Activated CD4-positive, alpha-beta T cell treated with anti-CD3 and anti-CD28 coated beads for 4 hours (primary cell): ENCODE measurements at places on chromosomes 2 and 18.

- no peak for DNase-seq
These were observed 120.7 kb downstream of the FSHR start for GRCh38 chr2:49033394-49034185.

GRCh38 chr2:36459725-36460137 is 104.2 kb downstream of the CRIM1 start:
- DNase-seq = no peak

- no peak for DNase-seq
These were observed 366.6 kb upstream of the FIGN start for GRCh38 chr2:164102366-164102765.

GRCh38 chr2:10883801-10884478 is 27.8 kb upstream of the KCNF1 start:
- DNase-seq = no peak

DNA sequence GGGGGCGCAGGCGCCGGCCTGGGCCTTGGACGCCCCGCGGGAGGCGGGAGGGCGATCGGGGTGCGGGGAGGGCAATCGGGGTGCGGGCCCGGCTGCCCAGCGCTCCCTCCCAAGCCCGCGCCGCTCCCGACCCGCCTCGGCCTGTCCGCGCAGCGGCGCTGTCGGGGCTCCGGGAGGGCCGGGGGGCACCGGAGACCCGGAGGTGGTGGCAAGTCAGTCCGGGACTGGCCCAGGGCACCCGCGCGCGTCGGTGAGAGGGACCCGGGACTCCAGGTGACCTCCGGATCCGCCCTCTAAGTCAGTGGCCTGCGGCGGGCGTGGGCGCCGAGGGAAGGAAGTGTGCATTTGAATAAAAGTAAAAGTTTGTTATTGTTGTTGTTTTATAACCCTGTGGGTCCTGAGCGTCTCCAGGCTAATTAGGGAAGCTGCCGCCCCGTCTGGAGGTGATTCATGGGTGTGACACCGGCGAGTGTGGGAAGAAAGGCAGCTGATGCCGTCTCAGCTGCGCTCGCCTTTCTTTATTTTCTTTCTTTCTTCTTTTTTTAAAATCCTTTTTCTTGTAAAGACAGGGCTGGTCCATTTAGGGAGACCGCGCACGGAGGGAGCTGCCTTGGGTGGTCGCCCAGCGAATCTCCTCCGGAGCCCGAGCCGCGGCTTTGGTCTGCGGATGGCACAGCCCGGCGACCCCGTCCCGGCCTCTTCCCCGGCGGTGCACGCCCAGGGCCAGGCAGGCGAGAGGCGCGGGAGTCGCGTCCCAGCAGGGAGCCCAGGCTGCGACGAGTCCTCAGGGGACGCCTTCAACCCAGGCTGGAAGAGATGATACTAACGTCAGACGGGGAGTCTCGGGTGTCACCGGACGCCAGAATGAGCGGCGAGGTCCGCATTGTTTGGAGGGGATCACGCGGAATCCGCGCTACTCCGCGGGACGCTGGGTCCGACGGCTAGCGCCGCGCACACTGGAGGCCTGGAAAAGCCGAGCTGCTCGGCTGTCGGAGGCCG is 627 bp upstream of the CRACDL start:
- peak; percentile 12 for DNase-seq

DNA sequence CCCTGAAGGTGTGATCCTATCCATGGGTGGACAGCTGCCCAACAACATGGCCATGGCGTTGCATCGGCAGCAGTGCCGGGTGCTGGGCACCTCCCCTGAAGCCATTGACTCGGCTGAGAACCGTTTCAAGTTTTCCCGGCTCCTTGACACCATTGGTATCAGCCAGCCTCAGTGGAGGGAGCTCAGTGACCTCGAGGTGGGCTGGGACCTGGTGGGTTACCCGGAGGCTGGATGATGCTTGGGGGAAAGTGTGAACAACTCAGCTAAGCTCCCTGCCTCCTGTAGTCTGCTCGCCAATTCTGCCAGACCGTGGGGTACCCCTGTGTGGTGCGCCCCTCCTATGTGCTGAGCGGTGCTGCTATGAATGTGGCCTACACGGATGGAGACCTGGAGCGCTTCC is 16.2 kb downstream of the CAD start:
- DNase-seq = no peak

GRCh38 chr2:26530696-26531095 is 52.8 kb upstream of the OTOF start:
- DNase-seq = no peak

DNA sequence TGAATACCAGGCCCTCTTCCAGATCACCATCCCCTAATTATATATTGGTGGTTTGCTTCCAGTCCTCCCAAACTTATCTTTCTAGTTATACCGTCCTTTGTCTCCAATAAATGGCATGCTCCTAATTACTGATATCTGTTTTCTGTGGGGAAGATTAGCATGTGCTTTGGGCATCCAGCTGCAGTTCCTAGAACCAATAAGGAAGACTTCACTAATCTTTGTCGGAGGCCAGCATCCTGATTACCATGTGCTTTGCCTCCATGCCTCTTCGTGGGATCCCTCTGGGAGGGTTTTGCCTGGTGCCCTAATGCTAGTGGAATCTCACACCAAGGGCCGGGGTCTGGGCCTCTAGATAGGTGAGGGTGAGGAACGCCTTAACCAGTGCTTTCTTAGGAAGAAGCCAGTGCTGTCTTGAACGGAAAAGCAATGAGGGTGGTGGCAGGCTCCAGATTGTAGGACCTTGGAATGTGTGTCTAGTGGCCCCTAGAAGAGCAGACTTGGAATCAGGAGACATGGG is 47.7 kb downstream of the ACKR3 start:
- DNase-seq = no peak
